Activated CD4-positive, alpha-beta T cell treated with anti-CD3 and anti-CD28 coated beads for 36 hours (primary cell): ENCODE measurements at places on chromosomes 7 and 10. TPM values are rescaled to one million over a fixed set of nuclear protein-coding genes. Genes with fewer than 3 reads are reported as not detected.

DNA sequence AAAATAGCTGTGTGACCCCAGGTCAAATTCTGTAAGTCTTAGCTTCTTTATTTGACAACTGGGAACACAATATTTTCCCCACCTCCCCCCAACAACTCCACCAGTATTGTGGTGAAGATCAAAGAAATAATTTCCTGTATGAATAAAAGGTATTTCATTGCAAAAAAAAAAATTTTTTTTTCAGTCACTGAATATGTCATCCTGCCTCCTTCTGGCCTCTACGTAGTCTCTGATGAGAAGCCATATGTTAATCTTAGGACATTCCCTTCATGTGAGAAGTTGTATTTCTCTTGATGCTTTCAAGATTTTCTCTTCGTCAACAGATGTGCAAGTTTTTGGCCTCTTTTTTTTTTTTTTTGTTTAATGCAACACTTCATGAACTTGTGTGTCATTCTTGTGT, 33.0 kb downstream of the ZNF33A start:
- H3K36me3 ChIP-seq, result peaks cover 75% of the 10 kb centered on the region
- no peak overlapping the region for H3K4me3 ChIP-seq
- peaks cover 46% of the 10 kb centered on the region for H3K4me1 ChIP-seq
- peak overlapping the region; percentile 70 for H3K27ac ChIP-seq
- no peaks in the 10 kb centered on the region for H3K27me3 ChIP-seq

DNA sequence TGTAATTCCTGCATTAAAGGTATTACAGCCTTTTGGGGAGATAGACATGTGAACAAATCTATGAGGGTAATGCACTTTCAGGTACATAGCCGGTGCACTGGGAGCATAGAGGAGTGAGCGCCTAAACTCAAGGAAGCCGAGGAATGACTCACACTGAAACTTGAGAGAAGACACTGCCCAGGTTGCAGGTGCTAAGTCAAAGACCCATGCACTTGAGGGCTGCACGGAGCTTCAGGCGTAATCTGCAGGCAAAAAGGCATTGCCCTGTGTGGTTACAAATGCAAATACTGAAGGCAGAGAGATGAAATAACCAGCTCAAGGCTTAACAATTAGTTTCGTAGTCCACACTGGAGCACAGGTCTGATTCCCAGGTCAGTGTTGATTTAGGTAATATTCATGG, 51.0 kb upstream of the OSBPL3 start:
- H3K4me3 ChIP-seq, result no peak overlapping the region
- no peaks in the 10 kb centered on the region for H3K27me3 ChIP-seq
- H3K36me3 ChIP-seq, result no peaks in the 10 kb centered on the region
- H3K27ac ChIP-seq, result no peak overlapping the region
- DNase-seq, result peak; percentile 17
- peaks cover 44% of the 10 kb centered on the region for H3K4me1 ChIP-seq

GRCh38 chr10:93958834-93959233, 34.9 kb upstream of the PLCE1 start:
- H3K27me3 ChIP-seq, result no peaks in the 10 kb centered on the region
- no peak overlapping the region for H3K4me3 ChIP-seq
- H3K36me3 ChIP-seq, result peaks cover 7% of the 10 kb centered on the region
- no peak overlapping the region for H3K27ac ChIP-seq
- DNase-seq, result no peak
- H3K4me1 ChIP-seq, result no peaks in the 10 kb centered on the region

DNA sequence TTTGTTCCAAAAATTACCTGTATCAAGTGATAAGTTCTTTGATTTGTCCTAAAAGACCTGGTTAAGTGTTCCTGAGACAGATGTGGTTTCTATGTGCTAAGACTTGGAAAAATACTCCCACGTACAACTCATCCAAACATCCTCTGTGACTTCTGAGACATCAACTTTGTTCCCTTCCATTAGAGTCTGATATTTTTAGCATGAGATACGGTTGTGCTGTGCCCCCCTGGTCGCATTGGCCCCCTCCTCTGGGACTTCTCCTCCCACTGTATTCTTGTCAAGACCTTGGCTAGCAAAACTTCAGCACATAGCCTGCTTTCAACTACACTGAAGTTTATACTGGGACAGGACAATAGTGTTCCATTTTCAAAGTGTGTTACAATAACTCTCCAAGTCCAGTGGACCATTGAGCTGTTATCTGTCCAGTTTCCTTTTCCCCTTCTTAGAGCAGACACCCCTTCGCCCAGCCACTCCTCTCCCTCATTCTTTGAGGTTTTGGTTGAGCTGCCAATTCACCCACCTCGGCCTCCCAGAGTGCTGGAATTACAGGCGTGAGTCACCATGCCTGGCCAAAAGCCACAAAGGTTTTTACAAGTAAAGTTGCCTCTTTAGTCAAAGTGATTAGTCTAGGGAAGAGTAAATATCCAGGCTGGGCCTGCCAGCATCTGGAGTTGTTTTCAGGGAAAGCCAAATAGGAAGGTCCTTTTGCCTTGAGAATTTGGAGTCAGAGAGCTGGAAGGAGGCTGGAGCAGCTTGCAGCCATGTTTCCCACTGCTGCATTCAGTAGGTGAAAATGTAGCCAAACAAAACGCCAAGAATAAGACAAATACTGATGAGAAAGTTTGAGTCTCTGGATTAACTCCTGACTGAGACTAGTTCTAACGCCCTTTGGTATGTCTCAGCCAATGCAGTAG, 17.8 kb upstream of the PDLIM1 start:
- no peaks in the 10 kb centered on the region for H3K27me3 ChIP-seq
- peak; percentile 24 for DNase-seq
- H3K27ac ChIP-seq, result no peak overlapping the region
- no peaks in the 10 kb centered on the region for H3K36me3 ChIP-seq
- H3K4me3 ChIP-seq, result no peak overlapping the region

DNA sequence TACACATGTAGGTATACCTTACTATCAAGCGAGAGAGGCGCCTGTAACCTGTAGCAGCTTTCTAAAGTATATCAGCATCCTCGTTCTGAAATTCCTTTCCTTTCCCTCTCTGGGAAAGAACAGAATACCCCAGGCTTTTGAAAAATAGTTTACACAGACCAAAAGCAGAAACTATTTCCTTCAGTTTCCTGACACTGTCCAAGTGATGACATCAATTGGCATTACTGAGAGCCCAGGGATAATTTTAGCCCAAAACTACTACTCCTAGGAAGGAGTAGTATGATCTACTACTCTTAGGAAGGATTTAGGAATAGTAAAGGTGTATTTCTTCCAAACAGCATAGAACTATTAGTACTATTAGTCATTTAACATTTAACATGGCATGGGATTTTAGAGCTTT, 6.0 kb downstream of the GNG11 start:
- DNase-seq, result no peak
- H3K27me3 ChIP-seq, result peaks cover 27% of the 10 kb centered on the region
- no peaks in the 10 kb centered on the region for H3K4me1 ChIP-seq
- no peak overlapping the region for H3K4me3 ChIP-seq

DNA sequence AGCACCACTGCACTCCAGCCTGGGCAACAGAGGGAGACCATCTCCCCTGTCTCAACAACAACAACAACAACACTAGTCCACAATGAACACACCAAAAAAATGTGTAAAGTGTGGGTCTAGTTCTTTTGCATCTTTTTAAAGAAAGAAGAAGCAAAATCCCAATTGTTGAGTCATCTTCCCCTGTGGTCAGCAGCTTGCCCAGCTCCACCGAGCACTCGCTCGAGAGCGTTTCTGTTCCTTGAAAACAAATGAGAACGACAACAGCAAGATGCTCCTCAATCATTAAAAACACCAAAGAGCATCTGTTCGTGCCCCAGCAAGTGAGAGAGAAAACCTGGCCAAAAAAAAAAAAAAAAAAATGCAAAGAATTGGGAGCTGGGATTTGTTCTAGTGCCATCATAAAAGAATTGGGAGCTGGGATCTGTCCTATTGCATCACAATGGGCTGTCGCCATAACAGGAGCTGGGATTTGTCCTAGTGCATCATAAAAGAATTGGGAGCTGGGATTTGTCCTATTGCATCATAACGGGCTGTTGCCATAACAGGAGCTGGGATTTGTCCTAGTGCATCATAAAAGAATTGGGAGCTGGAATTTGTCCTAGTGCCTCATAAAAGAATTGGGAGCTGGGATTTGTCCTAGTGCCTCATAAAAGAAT, 118.1 kb downstream of the PTPRN2 start:
- DNase-seq, result no peak
- no peak overlapping the region for H3K27ac ChIP-seq
- peaks cover 14% of the 10 kb centered on the region for H3K27me3 ChIP-seq
- H3K4me1 ChIP-seq, result no peaks in the 10 kb centered on the region

- H3K27ac ChIP-seq, result no peak overlapping the region
- no peaks in the 10 kb centered on the region for H3K36me3 ChIP-seq
- DNase-seq, result no peak
- no peaks in the 10 kb centered on the region for H3K4me1 ChIP-seq
- no peaks in the 10 kb centered on the region for H3K27me3 ChIP-seq
These were observed 81.1 kb downstream of the RUNDC3B start for GRCh38 chr7:87709258-87709657.

- no peak for DNase-seq
- peaks cover 4% of the 10 kb centered on the region for H3K27me3 ChIP-seq
- no peaks in the 10 kb centered on the region for H3K36me3 ChIP-seq
- no peak overlapping the region for H3K27ac ChIP-seq
- H3K4me3 ChIP-seq, result no peak overlapping the region
These were observed 25.5 kb upstream of the VPS41 start for GRCh38 chr7:38934536-38934935.

PYROXD2 gene
- 4.4 TPM for total RNA-seq

OR2A1 gene
- total RNA-seq, result not detected

NRP1 gene
- 0.21 TPM for total RNA-seq

APBB1IP gene
- 53.3 TPM for total RNA-seq

CCNY gene
- total RNA-seq, result 54.0 TPM
